ENCODE measurements at places on chromosomes 6 and 20. TPM values are rescaled to one million over a fixed set of nuclear protein-coding genes. Genes with fewer than 3 reads are reported as not detected.

Gene SLC35F1
- not detected for total RNA-seq

Gene SCRT2
- total RNA-seq: not detected

Gene BACH2
- total RNA-seq: 1.3 TPM

Gene GMPR
- 4.9 TPM for total RNA-seq

Gene BPI
- total RNA-seq: not detected

Gene RIPOR2
- total RNA-seq: 4.6 TPM

Gene SDC4
- total RNA-seq: 389 TPM

Gene FAM8A1
- total RNA-seq: 43.7 TPM

Gene PI3
- 0.32 TPM for total RNA-seq

Gene PIGT
- 52.1 TPM for total RNA-seq

Gene GTSF1L
- not detected for total RNA-seq

Gene ERVFRD-1
- not detected for total RNA-seq

Gene CST2
- total RNA-seq: not detected

Gene SIRPG
- total RNA-seq: not detected

Gene OOEP
- total RNA-seq: 0.43 TPM

Gene AIF1
- total RNA-seq: not detected

Gene RAET1L
- total RNA-seq: not detected

Gene PNPLA1
- total RNA-seq: not detected

Gene CCDC170
- total RNA-seq: 2.8 TPM

Gene LTA
- not detected for total RNA-seq

Gene HLA-G
- total RNA-seq: 0.13 TPM

Gene BLTP3A
- 11.2 TPM for total RNA-seq

Gene LIN28B
- not detected for total RNA-seq

Gene HLA-DQA2
- not detected for total RNA-seq

Gene HLA-DRA
- total RNA-seq: 0.26 TPM

Gene MAP7
- 1.4 TPM for total RNA-seq

Gene RAD21L1
- not detected for total RNA-seq

Gene OR2J3
- total RNA-seq: not detected

Gene ADTRP
- 1.9 TPM for total RNA-seq

Gene NPBWR2
- total RNA-seq: not detected

Gene CARMIL1
- 26.3 TPM for total RNA-seq

Gene LGSN
- not detected for total RNA-seq

Gene PRDM1
- 1.7 TPM for total RNA-seq

Gene NT5E
- total RNA-seq: 602 TPM

Gene NOTCH4
- 0.65 TPM for total RNA-seq

Gene ZNF165
- total RNA-seq: 0.97 TPM

Gene OLIG3
- not detected for total RNA-seq

Gene ADGRF1
- total RNA-seq: not detected

Gene SPATA25
- 0.76 TPM for total RNA-seq

Gene RFX6
- not detected for total RNA-seq

Gene DEFB118
- not detected for total RNA-seq

Gene HCRTR2
- not detected for total RNA-seq

Gene TMEM200A
- total RNA-seq: 54.5 TPM

Gene TAB2
- 35.1 TPM for total RNA-seq

Gene ORC3
- 34.0 TPM for total RNA-seq

Gene SNAP25
- not detected for total RNA-seq

Gene CCM2L
- total RNA-seq: not detected

Gene EBF4
- total RNA-seq: 0.76 TPM

Gene ADGB
- not detected for total RNA-seq

Gene CGA
- total RNA-seq: not detected

Gene GPSM3
- 1.0 TPM for total RNA-seq

Gene ZBTB46
- total RNA-seq: 4.4 TPM
